HS-5 (cell line): ENCODE measurements at places on chromosomes 3 and 15.

DNA sequence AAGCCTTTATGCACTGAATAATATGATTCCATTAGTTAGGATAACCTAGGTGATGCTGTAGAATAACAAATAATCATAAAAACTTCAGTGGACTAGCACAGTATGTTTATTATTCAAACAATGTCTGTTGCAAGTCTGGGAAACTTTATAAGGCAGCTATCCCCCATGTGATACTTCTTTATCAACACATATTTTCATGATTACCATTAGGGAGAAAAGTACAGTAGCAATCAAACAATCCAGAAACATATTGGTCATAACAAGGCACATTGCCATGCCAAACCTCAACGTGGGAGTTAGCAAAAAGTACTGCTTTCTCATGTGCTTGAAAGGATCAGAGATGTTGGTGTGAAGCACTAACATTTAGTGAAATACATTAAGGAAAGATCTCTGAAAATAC is 35.5 kb downstream of the EOMES start:
- DNase-seq = peak; percentile 72

DNA sequence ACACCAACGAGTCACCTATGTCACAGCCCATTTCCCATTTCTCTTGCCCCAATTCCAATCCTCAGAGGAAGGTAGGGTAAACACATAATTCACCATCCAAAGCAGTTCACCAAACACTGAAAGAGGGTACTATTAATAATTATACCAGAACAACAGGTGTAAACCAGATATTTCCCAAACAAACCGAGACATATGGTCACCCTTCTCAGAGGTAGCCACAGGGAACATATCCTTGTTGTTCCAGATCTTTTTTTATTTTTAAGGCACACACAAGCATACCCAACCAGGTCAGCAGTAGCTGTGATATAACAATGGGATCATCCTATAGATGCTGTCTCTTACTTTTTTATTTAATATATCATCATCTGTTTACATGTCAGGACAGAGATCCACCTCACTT is 24.7 kb downstream of the MAGI1 start:
- DNase-seq = no peak

GRCh38 chr3:189139611-189139940 is 32.2 kb upstream of the TPRG1 start:
- DNase-seq = no peak

- DNase-seq = no peak
Observed at GRCh38 chr15:56082263-56082761, 88.9 kb upstream of the NEDD4 start.

GRCh38 chr3:128381609-128382008 is 85.1 kb downstream of the DNAJB8 start:
- no peak for DNase-seq

DNA sequence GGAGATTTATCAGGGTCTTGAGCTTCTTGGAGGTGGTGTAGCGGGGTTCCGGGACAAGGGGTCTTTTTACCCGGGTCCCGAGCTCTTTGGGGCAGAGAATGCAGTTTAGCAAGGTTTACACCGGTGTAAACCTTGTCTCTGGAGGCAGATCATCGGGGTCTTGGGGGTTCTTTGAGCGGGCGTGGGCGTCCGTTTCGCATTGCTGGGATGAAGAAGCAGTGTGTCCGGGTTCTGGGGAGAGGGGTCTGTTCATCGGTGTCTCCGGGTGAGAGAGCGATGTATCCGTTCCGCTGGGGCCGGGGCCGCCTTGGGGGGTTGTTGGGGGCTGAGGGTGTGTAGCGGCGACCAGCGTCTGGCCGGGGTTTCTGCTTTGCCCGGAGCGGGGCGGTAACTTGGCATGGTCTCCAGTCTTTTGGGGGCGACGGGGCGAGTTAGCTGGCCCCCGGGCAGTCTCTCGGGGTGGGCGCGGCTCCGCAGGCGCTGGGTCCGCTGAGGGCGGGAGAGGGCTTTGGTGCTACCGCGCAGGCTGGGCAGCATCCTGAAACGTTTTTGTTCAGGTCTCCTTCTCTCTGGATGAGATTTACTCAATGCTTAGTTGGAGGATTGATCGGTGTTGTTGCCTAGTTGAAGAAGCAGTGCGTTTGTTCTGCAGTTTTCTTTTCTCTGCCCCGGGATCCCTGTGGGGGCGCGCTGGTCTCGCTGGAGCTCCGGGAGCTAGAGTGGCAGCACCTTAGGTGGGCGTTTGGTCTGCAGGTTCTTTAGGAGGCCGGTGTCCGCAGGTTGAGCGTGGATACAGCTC is 843 bp downstream of the GLCE start:
- no peak for DNase-seq

DNA sequence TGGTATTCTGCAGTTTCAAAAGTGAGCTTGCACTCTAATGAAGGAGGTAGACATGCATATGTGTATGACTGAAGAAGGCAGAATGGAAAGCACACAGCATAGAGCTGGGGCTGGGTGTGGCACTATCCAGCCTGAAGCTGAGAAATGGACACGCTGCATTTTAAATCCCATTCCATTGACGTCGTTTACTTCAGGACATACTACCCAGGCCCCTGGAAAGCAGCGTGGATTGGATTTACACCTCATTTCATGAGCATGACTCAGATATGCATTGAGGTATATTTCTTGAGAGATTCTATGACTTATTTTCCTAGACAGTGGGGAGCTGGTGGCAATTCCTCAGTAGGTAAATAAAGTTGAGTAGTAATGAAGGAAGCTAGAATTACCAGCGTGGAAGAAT is 101.4 kb downstream of the ABI3BP start:
- no peak for DNase-seq

DNA sequence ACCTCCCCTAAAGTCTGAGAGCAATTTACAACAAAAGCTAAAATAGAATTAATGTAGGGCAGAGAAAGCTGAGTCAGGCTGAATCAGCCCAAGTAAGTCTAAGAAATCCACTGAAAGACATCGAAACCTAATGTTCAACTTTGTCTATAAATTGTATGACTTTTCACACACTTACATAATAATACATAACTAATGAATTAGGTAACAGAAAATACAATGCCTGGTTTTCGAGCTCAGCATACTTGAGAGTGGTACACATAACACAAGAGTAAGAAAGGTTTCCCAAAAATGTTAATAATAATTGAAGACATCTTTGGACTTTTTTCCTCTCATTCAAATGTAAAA is 55.3 kb upstream of the VGLL4 start:
- DNase-seq = peak; percentile 71

- DNase-seq = no peak
Observed at GRCh38 chr3:196274585-196274984, 12.9 kb downstream of the PCYT1A start.

- no peak for DNase-seq
Observed at GRCh38 chr3:188649521-188649920, 495.6 kb downstream of the LPP start.

DNA sequence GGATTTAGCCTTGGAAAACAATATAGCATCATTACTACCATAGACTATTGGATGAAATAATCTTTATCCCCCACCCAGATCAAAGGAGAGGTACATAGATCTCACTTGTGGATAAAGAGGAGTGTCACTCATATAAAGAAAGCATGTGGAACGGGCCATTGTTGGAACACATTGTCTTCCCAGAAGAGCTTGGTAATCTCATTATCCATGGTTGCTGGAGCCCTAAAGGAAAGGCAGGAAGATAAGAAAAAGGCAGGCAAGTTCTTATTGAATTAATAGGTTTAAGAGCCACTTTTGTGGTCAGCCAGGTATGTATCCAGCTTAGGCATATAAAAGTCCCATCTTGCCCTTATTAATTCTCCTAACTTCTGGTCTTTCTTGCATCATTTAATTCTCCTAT is 659.1 kb downstream of the GRM7 start:
- no peak for DNase-seq

- DNase-seq = no peak
Observed at GRCh38 chr3:138479438-138479863, 45.0 kb downstream of the ESYT3 start.

DNA sequence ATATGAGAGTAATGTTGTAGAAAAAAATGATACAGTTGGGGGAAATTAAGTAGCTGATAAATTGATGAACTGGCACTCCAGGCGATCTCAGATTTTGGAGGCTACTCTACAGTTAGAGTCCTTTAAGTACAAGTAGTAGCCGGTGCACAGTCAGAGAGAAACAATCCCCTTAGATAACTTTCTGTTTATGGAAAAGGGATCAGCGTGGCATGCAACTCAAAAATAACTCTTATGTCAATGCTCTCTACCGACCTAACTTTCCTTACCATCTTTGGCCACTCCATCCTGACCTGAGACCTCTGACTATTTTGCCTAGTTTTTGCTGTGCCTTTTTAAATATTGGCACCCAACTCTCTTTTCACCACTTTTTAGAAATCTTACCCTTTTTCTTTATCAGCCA is 299.6 kb downstream of the UNC13C start:
- no peak for DNase-seq

- no peak for DNase-seq
Observed at GRCh38 chr3:15796331-15796730, 1.4 kb downstream of the ANKRD28 start.

GRCh38 chr3:161137260-161137659 is 32.1 kb upstream of the B3GALNT1 start:
- no peak for DNase-seq

DNA sequence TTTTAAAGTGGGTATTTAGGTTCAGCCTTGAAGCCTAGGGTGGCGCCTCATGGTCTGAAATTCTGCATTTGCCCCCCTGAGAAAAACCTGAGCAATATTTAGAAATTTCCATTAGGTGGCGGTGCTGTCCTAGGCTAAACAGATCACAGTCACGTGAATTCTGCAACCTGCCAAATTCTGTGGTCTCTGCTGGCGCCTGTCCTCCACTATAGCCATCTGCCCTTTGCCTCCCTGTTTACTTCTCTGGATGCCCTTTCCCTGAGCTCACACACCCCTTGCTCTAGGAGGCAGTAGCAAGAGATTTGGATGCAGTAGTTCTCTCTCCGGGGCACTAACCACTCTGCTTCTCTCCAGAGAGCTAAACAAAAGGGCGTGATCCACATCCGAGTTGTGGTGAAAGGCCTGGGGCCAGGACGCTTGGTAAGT is 9.1 kb downstream of the MRPS11 start:
- no peak for DNase-seq

DNA sequence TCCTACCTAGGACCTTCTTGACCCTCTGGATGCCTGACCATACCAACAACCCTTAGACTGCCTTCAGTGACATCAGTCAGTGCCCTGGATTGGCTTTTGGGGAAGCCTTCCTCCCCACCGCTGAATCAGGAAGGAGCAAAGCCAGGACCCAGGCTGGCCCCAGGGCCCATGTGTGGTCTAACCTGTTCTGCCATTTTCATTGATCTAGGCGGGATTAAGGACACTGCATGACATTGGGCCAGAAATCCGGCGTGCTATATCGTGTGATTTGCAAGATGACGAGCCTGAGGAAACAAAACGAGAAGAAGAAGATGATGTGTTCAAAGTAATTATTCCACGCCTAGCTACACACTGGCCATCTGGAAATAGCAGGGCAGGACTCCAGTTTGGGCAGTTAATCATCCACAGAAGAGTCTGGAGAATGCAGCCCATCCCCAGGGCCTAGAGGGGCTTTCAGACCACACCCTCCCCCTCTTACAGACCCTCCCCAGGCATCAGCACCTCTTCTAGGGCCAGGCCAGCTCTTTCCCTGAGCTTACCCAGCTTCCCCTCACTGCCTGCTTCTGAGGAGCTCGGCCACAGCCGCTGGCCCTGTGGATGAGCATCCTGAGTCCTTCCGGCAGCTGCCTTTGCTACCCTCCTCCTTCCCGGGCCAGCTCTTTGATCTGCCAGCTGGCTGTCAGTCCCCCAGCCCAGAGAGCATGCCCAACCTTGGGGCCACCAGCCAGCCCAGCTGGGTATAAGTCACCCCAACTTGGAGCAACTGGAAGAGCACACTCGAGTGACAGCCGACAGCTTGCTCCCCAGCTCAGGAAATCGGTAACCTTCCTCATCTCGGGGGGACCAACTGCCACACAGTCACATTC is 45.9 kb downstream of the CHDH start:
- DNase-seq = no peak

GRCh38 chr15:85752491-85752961 is 42.2 kb downstream of the KLHL25 start:
- no peak for DNase-seq

DNA sequence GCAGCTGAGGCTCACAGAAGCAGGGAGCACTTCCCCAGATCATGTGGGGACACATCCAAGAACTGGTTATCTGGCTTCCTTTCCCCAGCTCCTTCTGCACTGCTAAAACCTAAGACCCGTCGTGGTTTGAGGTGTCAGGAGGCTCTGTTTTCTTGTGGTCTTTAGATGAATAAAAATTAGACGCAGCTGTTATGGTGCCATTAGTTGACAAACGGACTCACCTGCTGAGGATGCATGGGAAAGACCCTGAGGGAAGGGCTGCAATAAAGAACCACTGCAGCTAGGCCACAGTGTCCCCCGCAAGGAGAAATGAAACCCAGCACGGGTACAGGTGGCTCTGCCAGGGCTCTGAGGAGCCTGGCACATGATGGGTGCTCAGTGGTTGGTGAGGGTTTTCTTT is 99.4 kb downstream of the IQSEC1 start:
- DNase-seq = no peak

DNA sequence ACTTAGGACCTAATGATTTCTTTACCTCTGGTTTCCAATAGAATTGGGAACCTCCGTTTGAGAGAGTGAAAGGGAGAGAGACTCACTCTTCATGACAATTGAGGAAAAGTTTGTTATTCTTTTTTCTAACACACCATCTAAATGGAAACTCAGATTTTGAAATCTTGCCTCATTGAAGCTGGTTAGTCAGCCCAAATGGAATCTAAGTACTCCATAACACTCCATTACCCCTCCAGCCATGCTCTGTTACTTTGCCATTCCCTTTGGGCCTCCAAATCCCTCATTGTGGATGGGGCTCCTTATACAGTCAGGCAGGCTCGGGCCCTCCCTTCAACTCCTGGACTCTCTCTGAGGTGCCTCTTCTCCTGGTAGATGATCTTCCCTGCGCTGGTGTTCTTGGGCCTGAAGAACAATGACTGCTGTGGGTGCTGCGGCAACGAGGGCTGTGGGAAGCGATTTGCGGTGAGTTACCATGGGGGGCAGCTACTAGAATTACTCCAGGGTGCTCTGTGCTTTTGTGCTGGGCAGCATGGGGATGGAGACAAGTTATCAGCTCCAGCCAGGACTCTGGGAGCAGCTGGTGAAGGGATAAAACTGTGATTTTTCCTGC is 1.1 kb downstream of the TM4SF4 start:
- no peak for DNase-seq

DNA sequence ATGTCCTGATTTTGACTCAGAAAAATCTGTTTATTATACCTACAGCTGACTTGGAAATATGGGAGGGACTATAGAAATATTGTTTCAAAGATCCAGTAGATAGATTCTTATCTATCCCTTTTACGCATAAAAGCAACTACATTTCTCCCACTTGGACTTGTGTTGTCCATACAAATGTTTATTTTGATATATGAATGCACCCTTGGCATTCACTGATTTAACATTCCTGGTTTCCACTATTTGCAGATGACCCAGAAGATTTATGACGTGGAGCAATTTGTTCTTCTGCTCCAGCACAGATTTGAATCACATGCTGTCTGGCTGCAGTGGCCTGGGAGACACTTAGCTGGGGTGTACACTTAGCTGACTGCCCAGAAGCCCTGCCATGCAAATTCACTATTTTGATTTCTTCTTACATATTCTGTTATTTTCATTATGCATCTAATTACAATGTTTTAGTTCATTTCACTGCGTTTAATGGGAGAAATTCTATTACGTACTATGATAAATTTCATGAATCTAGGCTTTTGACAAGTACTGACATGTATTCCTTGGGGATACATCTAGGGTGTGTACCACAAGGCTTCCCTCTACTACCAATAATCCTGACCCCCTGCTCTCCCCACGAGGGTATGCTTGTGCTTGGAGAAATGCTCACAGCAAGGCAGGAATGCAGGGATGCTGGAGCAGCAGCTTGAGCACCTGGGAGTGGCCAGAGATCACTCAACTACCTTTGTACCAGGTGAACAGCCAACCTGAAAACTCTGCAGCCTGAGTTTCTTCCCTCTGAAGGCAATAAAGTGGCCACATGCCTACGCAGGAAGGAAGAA is 223.6 kb upstream of the TBL1XR1 start:
- DNase-seq = no peak
